Immature natural killer cell (primary cell): ENCODE measurements at places on chromosomes 5 and 9.

GRCh38 chr5:112975721-112976431, 722 bp upstream of the DCP2 start:
- no peak for DNase-seq

GRCh38 chr9:116700882-116701865, 14.1 kb downstream of the TRIM32 start:
- no peak for DNase-seq

- no peak for DNase-seq
These were observed 36.5 kb upstream of the CD180 start for GRCh38 chr5:67233075-67233474.

DNA sequence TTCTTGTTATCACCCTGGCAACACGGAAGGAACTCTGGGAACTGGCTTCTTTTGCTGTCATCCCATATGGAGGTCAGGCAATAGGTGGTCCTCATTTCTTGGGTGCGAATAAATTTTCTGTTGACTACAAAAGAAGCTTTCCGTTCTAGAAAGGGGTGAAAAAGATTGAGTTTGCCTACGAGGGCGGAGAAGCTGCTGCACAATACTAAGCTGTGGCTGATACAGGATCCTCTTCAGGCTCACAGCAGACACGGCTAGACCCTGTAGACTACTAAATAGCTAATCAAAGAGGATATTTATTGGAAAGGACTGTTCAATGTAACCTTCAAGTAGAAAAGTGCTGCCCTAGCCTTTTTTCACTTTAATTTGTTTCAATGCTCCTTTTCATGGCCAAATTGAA, 58.1 kb downstream of the TJP2 start:
- DNase-seq, result no peak

DNA sequence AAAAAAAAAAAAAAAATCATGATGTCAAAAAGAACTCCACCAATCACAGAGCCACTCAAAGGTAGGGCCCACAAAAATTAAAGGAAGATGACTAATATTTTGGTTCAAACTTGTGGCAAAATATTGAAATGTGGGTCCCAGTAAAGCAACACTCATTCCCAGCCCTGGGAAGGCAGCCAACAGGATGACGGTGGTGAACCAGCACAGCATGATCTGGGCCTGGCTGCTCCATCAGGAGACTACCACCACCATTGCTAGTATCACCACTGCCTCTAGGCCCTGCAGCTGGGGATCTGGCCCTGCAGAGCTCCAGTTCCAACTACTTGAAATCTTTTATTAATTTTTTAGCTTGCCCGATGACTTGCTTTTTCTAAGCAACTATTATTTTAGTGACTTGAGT, 206.8 kb upstream of the ITGA1 start:
- no peak for DNase-seq

GRCh38 chr9:136230365-136230764, 15.2 kb downstream of the QSOX2 start:
- DNase-seq, result no peak

DNA sequence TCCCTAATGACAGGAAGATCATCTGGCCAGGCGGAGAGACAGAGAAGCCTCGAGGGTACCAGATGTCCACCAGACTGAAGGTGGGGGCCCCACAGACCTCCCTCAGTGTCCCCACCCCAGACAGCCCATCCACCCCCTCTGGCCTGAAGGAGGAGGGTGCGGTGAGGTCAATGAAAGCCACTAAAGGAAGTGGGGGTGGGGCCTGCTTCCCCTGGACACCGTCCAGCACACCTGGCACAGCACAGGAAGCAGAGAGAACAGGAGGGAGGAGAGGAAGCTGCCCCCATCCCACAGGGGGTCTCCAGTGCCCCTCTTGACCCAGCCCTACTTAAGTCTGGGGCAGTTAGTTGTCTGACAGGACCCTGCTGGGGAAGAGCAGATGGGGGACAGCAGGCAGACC, 11.2 kb downstream of the LRRC26 start:
- no peak for DNase-seq

- DNase-seq, result no peak
These were observed 9.0 kb upstream of the PRR7 start for GRCh38 chr5:177437623-177438022.

DNA sequence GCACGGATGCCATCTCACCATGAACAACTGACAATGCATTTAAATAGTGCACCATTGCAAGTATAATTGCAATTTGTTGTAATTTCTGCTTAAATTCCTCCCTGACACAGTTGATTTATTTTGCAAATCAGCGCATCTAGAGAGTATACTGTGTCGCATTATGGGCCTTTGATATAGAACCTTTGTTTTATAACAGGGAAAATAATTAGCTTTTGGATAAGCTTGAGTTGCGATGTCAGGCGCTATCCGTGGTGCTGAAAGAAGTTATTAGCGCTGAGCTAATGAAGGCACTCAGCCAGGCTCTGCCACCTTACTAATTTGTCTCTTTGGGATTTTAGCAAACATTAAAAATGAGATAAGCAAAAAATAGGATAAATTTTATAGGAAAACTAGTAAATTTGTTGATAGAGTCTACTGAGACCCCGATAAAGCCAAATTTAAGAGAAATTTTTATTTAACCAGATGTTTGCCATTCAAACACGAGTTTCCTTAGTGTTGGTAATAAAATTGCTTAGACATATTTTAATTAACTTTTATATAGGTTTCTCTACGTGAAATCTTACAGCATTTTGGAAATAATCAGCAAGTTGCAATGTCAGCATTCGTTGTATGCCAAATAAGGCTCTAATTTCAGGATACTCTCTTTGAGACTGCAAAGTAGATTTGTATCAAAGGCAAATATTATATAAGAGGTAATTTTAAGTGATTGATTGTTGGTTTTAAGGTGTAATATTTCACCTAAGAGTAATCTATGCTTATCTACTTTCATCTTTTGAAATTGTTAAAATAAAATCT, 355.5 kb downstream of the TLR4 start:
- no peak for DNase-seq

DNA sequence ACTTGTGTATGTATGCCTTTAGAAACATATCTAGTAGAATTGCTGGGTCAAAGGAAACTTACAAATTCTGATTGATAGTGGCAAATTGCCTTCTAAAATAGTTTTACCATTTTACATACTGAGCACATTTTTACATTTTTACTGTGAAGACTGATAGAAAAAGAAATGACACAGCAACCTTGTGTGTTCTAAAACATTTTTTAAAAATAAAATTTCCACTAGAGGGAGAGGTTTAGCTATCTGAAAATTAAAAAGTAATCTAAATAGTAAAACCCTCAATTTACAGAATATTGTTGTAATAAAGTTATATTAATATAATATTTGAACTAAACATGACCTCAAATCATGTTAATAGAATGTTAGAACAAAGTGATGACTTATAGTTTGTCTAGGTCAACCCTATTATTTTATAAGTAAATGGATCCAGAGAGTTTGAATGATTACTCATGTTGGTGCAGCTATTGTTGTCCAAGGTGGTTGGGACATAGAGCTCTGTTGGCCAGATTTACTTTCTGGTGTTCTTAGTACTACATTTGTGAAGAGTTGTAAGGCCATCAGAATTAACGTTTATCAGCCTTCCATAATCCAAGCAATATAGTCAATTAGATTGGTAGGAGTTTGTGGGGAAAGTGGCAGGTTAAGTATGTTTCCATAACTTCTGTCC, 17.2 kb downstream of the CENPP start:
- no peak for DNase-seq

GRCh38 chr9:104682642-104683041, 11.7 kb upstream of the OR13D1 start:
- DNase-seq, result peak; percentile 1

- DNase-seq, result peak; percentile 35
These were observed 44.3 kb upstream of the SARDH start for GRCh38 chr9:133782157-133783130.

GRCh38 chr9:97722331-97722730, 25.2 kb upstream of the XPA start:
- no peak for DNase-seq

DNA sequence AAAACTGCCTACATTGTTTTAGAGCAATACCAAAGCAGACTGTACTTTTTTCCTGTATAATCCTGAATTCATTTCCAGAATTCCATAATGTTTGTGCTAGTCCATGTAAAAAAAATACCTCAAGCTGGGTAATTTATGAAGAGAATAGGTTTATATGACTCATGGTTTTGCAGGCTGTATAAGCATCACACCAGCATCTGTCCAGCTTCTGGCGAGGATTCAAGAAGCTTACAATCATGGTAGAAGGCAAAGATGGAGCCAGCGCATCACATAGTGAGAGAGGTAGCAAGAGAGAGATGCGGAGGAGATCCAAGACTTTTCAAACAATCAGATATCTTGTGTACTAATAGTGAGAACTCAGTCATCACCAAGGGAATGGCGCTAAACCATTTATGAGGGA, 280.3 kb upstream of the CDH9 start:
- no peak for DNase-seq

DNA sequence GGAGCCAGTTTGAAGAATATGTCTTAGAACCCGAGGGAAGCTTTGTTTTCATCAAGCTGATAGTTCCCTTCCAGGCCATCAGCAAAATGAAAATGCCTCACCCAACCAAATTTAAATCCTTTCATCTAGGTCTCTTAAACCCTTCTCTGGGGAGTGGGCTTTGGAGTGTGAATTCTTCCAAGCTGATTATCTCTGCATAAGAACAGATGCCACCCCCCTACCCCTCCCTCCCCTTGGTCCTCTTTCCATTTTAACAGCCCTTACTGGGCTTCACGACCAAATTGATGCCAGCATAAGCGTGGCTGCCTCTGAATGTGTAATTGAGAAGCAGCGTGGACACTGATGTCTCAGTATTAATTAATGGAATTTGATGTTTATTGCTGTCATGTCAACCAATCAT, 509.7 kb upstream of the CLINT1 start:
- no peak for DNase-seq

- no peak for DNase-seq
These were observed 77.7 kb upstream of the IL17B start for GRCh38 chr5:149456597-149457392.

GRCh38 chr5:108728566-108729241, 19.0 kb upstream of the FER start:
- peak; percentile 61 for DNase-seq

DNA sequence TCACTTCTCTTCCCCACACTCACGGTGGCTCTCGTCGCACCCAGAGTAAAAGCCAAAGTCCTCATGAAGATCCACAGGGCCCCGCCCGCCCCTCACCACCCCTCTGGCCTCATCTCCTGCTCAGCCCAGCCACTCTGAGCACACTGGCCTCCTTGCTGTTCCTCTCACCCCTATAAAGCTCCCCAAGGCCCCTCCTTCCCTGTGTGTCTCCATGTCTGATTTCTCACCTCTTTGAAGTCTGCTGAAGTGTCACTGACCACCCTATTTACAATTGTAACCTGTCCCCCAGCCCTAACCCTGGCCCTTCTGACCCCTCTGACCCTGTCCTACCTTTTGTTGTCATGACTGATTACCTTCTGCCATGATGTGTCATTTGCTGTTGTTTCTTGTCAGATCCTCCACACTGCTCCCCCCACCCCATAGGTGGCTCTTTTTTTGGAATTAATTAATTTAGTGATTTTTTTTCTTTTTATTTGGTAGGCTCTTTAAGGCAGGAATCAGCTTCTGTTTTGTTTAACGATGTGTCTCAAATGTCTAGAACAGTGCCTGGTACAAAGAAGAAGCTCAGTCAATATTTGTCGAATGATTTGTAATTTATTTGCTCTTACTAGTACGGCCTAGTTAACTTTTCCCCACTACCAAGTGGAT, 90.2 kb downstream of the IQGAP2 start:
- DNase-seq, result no peak

GRCh38 chr5:134477462-134478245, 47.8 kb upstream of the JADE2 start:
- no peak for DNase-seq

- no peak for DNase-seq
These were observed 250.2 kb downstream of the PDZD2 start for GRCh38 chr5:31889001-31889561.

GRCh38 chr9:110050925-110051355, 157.0 kb downstream of the C9orf152 start:
- no peak for DNase-seq

- DNase-seq, result no peak
These were observed 34.6 kb downstream of the OXCT1 start for GRCh38 chr5:41835645-41836044.

DNA sequence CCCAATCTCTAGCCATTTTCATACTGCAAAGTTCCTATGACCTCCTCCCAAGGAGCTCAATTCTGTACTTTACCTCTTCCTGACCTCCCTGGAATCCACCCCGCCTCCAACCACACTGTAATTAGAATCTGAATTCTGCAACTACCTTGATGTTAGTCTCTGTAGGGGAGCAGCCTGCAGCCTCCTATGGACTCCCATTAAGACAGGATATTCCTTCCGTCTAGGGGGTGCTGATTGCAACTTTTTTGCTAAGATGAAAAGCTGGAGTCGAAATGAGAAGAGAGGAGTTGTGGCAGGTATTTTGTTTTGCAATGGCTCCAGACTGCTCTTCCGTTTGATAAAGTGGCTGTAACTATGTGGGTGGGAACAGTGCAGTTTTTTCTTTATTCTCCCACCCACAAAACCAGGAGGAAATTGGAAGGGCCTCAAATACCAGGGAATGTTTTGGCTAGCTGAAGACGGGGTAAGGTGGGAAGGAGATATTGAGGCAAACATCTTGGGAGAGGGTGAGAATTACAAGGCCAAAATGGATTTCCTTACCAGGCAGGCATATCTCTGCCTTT, 23.8 kb downstream of the ANXA2R start:
- DNase-seq, result no peak

DNA sequence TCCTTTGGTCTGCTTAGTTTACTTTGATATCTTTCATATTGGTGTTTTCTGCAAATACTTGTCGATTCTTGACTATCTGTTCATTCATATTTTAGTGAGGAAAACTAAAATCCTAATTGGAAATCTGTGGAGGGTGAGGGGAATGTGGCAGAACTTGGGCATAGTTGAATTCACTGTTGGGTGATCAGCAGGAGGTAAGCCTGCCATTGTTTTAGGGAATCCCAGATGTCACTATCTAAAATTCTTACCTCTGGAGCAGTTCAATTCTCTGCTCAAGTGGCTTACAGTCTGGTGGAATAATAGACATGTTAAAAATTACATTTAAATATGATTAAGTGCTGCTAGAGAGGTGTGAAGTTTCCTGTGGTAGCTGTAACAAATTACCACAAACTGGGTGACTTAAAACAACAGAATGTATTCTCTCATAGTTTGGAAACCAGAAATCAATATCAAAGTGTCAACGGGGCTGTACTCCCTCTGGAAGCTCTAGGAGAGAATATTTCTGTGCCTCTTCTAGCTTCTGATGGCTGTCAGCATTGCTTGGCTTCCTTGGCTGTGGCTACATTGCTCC, 90.3 kb upstream of the GCNT4 start:
- DNase-seq, result no peak

- no peak for DNase-seq
These were observed 94.5 kb downstream of the PJA2 start for GRCh38 chr5:109315245-109315644.

DNA sequence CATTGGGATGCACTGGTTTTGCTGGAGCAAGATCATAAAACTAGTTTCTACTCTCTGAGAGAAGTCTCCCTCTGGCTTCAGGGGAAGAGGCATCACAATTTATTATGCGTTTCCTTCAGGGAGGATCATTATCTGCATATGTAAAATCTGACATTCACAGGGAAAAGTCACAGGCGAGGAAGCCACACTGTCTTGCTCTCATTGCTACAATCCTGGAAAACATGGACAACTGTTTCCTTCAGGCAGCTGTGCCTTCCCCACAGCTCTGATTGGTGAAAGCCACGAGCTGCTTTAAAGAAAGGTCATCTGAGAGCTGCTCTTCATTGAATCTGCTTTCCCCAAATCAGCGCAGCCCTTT, 397.8 kb downstream of the MED10 start:
- no peak for DNase-seq
